ENCODE measurements at places on chromosomes 11 and 22.

DNA sequence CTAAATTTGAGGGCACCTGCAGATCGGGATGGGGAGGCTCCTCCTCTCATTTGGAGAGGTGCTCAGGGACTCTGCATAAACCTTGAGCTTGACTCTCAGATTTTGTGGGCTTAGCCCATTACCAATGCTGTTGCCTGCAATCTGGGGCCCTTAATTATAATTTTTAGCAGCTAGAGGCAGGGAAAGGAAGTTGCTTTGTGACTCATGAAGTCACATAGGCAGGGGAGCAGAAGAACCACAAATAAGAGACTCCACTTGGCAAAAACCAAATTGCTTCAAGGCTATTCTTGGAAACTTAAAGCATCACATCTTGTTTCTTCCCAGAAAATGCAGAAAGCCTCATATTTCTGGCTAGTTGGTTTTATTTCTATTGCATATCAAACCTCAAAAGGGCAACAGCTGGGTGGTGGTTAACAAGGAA, 46.9 kb downstream of the MICAL2 start:
- DNase-seq = no peak

DNA sequence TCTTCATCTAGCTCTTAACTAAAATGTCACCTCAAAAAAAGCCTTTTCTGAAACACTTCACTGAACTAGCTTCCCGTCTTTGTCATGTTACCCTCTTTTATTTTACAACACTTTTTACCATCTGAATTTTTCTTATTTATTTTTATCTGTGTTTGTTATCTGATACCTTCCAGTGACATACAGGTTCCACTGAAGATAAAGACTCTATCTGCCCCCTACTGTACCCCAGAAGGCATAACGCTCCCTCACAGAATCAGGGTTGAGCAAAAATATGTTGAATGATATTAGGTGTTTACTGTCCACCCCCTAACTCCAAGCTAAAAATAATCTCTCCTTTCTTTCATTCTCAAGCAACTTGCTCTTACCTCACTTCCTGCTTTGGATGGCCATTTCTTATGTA, 654.2 kb downstream of the NELL1 start:
- no peak for DNase-seq

DNA sequence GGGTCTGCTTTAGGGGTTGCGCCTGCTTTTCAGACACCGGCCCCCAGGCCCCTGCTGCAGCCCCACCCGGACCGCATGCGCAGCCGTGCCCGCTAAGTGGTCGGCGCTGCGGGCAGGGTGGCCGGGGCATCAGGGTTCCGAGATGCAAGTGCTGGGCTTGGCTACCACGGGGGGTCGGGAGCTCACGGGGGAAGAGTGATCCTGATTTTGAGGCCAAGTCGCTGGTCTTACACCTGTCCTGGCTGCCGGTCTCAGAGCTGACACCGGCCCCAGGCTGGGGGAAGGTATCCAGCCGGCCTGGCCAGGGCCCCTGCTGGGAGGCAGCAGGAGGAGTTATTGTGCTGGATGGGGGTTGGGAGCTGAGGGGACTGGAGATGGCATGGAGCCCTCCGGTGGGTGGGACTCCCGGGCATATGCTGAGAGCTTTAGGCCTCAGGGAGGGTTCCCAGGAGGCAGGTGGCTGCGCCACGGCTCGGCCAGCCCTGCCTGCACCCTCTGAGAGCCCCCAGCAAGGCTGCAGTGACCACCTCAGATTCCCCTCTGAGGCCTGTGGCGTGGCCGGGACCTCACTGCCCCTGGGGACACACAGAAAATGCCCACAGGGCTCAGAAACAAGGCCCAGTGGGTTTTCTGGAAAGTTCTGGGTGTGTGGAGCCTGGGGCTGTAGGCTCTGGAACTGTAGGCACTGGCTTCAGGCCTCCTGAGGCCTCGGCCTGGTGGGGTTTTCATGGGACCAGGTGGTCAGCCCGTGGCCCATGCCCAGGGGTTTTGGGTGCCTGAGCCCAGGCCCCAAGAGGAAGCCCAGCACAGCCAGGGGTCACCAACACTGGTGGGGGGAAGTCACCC, 4.4 kb upstream of the MUC5AC start:
- no peak for DNase-seq

DNA sequence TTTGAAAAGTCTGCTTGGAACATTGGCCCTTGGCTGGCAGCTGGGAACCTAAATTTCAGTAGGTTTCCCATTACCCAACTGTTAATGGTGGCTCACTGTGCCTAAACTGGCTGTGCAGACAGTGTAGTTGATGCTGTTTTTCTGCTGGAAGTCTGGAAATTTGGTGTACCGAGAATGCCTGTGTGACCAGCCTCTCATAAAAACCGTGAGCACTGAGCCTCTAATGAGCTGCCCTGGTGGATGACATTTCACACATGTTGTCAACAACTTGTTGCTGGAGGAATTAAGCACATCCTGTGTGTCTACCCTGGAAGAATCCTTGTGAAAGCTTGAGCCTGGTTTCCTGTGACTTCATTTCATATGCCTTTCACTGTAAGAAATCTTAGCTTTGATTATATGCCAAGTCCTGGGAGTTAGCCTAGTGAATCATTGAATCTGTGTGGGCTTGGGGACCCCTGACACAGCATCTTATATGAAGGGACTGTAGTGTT, 131.1 kb downstream of the LDLRAD3 start:
- no peak for DNase-seq

- peak; percentile 65 for DNase-seq
These were observed 705 bp upstream of the CAPN1 start for GRCh38 chr11:65180877-65181568.

DNA sequence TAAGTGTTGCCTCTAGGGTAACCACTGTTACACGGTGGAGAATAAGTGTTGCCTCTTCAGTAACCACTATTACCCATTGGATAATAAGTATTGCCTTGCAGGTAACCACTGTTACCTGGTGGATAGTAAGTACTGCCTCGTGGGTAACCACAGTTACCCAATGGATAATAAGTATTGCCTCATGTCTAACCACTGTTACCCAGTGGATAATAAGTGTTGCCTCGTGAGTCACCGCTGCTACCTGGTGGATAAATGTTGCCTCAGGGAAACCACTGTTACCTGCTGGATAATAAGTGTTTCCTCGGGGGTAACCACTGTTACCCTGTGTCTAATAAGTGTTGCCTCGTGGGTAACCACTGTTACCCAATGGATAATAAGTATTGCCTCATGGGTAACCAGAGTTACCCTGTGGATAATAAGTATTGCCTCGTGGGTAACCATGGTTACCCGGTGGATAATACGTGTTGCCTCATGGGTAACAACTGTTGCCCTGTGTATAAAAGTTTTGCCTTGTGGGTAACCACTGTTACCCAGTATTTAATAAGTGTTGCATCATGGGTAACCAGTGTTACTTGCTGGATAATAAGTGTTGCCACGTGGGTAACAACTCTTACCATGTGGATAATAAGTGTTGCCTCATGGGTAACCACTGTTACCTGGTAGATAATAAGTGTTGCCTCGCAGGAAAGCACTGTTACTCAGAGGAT, 12.3 kb upstream of the NXPE4 start:
- DNase-seq = no peak

DNA sequence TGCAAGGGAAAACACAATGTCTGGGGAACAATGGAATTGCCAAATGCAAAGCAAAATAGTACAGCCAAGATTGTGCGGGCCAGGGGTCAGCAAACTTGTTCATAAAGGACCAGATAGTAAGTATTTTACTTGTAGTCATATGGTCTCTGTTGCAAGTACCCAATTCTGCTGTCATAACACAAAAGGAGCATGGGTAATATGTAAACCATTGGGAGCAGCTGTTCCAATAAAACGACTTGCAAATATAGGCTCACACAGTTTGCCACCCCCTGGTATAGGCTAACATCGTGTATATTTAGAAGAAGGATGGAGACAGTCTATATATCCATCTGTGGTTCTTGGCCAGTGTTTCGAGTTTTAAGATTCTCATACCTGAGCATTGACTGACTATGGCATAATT, 15.6 kb downstream of the SDHAF2 start:
- DNase-seq = no peak

- DNase-seq = no peak
These were observed 93.0 kb upstream of the BID start for GRCh38 chr22:17867160-17867785.

DNA sequence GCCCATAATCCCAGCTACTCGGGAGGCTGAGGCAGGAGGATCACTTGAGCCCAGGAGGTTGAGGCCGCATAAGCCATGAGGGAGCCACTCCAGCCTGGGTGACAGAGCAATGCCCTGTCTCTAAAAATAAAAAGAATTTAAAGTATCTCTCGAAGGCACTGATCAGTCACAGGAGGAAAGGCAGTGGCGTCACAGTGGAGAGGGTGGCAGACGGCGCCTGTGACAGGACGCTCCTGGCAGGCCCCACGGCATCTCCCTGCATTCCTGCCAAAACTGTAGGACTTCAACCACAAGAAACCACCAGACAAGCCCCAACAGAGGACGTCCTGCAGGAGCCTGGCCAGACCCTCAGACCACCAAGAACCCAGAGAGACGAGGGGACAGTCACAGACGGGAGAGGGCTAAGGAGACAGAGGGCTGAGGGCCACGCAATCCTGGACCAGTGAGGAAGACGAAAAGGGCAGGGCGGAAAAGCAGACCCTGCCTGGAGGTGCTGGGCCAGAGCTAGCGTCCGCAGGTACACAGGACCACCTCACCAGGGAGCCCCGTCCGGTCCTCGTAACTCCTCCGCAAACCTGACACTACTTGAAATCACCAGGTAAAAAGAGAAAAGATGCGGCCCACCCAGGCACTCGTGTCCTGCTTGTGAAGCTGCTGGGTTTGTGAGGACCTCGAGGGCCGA, 5.9 kb downstream of the RNH1 start:
- no peak for DNase-seq

DNA sequence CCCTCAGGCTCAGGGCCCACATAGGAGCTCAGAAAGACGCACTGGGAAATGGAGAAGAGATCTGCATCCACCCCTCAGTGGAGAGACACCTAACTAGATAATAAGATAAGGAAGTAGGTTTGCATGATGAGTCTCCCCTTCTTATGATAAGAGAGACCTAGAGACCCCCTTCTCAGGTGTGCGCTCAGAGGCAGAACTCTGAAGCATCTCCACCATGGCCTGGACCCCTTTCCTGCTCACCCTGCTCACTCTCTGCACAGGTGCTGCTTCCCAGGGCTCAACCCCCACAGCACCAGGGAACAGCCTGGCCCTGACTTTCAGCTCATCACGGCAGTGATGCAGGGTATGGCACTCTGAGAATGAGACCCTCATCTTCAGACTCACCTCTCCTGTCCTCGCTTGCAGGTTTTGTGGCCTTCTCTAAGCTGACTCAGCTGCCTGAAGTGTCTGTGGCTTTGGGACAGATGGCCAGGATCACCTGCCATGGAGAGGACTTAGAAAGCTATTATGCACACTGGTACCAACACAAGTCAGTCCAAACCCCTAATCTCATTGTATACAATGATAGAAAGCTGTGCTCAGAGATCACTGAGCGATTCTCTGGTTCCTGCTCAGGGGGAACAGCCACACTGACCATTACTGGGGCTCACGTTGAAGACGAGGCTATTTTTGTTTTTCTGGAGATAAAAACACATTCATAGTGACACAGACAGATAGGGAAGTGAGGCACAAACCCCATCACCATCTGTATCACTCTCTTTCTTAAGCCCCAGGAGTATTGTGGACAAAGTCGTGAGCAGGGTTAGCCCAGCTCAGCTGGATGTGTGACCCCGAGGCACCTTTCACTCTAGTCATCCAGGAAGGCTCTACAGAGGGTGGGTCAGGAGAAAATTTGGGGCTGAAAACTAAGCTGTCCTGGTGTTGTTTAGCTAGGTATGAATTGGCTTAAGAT, 29.7 kb upstream of the IGLL5 start:
- DNase-seq = no peak

All from RWPE1 (cell line).